NCI-H1436 treated with DMSO at 0.1 percent for 48 hours (cell line): ENCODE measurements at places on chromosomes 1 and 21.

- no peak for DNase-seq
Measured at GRCh38 chr1:12649971-12650421, 6.1 kb downstream of the AADACL4 start.

DNA sequence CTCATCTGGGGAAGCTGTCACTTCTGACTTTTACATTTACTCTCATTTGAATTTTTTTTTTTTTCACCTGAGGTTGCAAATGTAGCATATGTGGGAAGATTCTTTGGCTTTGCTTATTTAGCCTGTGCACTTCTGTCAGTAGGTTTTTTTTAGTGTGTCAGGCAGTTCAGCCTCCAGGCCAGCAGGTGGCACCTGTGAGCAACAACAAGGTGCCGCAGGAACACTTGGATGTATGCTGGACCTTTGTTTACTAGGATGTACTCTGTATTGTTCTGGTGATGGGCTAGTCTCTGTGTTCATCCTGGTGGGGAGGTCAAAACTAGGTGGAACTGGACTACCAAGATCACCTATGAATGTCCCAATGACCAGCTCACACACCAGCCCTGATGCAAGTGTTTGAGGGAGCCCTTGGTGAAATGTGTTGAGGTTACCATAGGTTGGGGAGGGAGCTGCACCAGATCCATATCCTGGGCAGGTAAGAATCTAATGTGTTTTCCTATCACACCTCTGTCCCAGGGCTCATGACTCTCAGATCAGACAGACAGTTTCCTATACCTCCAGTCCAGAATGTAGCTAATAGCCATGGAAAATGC, 618.2 kb downstream of the BRINP3 start:
- no peak for DNase-seq

GRCh38 chr1:151593730-151594129, 18.1 kb upstream of the SNX27 start:
- no peak for DNase-seq

DNA sequence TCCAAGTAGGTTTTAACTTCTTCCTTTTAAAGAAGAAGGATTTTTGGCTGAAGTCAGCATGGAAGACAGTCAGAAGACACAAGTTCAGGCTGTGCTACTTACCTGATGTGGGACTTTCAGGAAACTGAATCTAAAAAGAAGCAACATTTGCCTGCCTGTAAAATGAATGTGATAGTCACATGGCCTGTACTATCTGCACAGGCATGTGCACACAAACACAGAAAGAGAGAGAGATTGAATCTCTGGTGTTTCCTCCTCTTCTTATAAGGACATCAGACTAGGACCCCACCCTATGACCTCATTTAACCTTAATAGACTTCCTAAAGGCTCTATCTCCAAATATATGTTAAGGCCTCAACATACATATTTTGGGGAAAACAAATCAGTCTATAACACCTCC, 542.9 kb downstream of the PLPP3 start:
- no peak for DNase-seq

GRCh38 chr1:63817152-63817667, 43.4 kb downstream of the ROR1 start:
- no peak for DNase-seq

DNA sequence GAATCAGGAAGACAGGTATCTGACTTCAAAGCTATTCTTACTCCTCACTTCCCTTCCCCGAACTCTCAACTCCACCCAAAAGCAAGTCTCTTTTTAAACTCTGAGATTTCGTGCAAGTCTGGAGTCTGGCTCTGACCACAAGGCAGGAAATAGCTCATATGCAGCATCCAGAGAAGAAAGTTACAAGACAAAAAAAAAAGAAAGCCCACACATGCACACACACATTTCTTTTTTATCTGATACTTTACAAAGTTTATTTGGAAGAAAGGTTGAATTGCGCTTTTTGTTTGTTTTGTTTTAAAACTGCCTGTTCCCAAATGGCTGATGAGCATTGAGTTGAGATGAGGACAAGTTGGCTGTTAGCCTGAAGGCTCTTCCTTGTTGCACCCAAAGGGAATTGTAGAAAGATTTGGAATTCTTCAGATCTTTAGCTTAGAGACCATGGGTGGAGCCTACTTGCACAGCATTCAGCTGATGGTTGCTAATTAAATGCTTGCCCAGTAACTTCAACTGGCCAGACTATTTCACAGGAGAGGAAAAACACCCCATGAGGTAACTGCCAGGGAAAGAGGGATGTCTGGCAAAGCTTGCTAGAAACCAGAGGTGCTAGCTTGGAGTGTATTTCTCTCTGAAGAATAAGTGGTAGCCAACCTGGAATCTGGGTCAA, 490.3 kb downstream of the TTLL7 start:
- DNase-seq, result no peak

DNA sequence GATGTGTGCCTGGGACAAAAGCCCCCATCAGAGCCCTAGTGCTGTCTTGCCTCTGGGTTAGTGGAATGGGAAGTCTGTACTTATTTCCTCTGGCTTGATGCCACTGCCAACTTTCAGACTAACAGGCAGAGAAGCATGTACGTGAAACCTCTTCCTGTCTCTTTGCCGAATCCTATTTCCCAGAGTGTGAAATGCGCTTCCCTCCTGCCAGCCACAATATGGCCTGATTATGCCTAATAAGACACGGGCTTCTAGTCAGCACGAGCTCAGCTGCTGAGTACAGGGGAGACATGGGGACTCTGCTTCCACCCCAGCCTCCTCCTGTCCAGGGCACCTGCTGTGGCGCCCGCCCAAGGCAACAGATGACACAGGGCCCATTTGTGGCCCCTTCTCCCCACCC, 111.4 kb downstream of the KCND3 start:
- no peak for DNase-seq
